ENCODE measurements at places on chromosomes 11 and 22. TPM values are rescaled to one million over a fixed set of nuclear protein-coding genes. Genes with fewer than 3 reads are reported as not detected.

The IFITM5 gene
- total RNA-seq, result not detected

The NXPE1 gene
- not detected for total RNA-seq

The RRP8 gene
- 25.7 TPM for total RNA-seq

The ABTB2 gene
- 7.2 TPM for total RNA-seq

The OAF gene
- total RNA-seq, result 1.9 TPM

The TESMIN gene
- total RNA-seq, result not detected
